ENCODE measurements at places on chromosomes 7 and 10. TPM values are rescaled to one million over a fixed set of nuclear protein-coding genes. Genes with fewer than 3 reads are reported as not detected.

PGAM2 gene
- 2.9 TPM for total RNA-seq

GRCh38 chr7:91826377-91826776, 54.1 kb downstream of the MTERF1 start:
- DNase-seq: no peak

DNA sequence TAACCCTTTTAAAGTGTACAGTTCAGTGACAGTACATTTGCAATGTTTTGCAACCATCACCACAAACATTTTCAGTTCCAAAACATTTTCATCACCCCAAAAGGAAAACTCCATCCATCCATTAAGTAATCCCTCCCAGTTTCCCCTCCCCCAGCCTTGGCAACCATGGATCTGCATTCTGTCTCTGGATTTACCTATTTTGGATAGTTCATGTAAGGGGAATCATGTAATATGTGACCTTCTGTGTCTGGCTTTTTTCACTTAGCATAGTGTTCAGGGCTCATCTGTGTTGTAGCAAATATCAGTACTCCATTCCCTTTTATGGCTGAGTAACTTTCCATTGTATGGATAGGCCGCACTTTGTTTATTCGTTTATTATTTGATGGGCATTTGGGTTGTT, 13.0 kb downstream of the PALD1 start:
- DNase-seq: no peak

DNA sequence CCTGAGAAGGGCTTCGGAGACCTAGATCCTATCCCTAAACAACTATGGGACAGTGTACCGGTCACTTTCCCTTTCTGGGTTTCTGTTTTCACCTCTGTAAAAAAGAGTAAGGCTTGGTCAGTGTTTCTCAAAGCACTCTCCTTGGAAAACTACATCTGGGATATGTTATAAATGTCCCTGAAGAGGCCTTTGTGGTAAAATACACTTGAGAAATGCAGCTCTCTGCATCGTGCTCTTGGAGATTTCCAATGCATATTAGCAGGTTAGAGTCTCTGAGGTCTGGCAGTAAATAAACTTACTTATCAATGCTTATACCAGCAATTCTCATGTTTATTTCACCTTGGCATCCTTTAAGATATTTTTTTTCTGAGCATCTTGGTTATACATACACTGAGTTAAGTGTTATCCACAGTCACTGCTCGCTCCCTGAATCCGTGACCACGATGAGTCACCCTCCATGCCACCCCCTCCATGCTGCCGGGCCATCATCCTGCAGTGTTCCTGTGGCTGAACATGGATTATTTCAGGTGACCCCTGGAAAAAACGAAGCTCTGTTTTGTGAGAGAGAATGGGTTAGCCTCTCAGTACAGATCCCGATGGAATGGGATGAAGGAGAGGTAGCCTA, 3.3 kb upstream of the TBXAS1 start:
- DNase-seq: no peak

DNA sequence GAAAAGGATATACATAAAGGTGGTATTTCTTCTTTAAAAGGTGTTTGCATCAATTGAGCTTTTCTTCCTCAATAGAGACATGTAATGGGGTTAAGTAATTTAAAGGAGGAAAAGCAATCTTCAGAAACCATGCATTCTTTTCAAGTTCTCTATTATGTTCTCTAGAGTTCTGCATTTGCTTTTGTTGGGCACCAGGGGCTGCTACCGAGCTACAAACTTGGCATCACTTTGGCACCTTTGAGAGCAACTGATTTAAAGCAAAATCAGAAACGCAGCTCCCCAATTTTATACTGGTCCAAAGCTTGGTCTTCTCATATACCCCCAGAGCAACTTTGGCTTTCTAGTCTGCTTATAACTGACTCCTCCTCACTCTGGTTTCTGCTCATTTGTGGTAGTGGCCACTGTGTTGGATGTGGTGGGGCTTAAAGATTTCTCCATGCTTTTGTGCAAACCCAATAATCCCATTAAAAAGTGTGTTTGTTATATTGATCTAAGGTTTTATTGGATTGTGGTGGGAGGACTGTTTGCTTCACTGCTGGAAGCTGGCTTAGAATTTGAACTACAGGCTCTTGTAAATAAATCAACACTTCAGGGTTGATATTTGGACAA, 712.1 kb downstream of the PHTF2 start:
- DNase-seq: no peak

DNA sequence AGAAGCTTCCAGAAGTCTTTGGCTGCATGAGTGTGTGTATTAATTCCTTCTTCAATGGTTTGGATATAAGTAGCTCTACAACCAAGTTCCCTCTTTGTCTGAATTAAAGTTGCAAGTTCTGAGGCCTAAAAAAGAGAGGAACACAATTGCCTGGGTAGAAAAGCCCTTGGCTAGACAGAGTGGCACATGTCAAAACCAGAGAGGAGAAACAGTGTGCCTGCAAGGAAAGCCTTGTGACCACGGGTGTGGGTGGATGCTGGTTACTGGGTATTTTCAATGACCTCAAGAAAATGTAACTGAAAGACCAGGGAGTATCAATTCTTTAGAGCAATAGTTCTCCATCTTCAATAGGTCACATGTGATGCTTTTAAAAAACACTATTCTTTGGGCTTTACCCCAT, 148.3 kb downstream of the SVIL start:
- DNase-seq: no peak

TMEM229A gene
- not detected for total RNA-seq

KCND2 gene
- not detected for total RNA-seq

ZNF804B gene
- not detected for total RNA-seq

DNA sequence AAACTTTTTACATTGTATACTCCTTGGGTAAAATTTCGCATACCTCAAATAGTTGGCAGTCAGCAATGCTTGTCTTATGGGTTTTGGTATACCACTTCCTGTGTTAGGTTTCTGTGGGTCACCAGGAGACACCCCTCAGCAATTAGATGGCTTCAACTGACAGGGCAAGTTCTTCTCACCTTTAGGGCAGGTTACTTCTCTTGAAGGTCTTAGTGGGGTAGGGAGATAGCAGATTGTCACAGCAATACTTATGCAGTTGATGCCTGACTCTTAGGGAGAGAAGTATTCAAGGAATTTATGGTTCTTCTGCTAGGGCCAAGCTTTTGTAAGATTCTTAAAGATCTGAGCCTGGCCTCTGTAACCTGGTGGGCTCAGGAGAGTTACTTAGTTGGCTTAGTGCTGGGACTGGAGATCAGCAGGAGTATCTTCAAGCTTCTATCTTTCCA, 42.9 kb downstream of the MKLN1 start:
- DNase-seq: peak; percentile 13

- no peak for DNase-seq
Observed at GRCh38 chr7:94451187-94451586, 56.5 kb downstream of the COL1A2 start.

DNA sequence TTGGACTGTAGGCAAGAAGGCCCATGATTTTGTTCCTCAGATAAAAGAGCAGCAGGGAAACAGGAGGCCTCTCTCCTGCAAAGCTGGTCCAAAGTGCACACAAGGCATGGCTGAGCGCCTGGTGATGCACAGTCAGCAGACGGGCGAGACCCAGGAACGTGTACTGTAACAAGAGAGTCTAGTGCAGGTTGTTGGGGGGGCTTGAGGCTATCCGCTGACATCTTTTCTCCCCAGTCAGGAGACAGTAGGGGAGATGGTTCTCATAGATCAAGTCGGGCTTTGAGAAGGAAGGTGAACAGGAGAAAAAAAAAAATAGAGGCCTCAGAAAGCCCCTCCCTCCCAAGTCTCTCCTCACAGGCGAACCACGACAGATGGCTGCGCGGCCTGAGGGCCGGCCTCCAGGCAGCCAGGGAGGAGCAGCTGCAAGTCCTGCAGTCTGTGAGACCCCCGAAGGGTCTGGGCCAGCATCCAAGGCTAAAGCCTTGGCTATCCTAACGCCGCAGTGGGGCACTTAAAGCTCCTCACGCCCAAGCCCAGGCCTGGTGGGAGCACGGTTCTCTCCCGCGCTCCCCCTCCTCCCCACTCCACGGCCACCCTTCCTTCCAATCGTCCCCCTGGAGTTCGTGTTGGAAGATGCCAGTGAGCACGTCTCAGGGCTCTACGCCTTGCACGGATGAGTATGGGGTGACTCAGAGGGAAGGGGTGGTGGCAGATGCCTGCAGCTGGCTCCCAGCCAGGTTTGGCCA, 68.3 kb downstream of the PRKAG2 start:
- no peak for DNase-seq

DNA sequence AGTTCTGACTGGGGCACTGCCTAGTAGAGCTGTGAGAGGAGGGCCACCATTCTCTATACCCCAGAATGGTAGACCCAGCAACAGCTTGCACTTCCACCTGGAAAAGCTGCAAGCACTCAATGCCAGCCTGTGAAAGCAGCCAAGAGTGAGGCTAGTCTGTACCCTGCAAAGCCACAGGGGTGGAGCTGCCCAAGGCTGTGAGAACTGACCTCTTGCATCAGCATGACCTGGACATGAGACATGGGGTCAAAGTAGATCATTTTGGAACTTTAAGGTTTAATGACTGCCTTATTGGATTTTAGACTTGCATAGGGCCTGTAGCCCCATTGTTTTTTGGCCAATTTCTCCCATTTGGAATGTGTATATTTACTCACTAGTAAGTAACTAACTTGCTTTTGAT, 206.3 kb downstream of the TPK1 start:
- no peak for DNase-seq

- DNase-seq: no peak
Observed at GRCh38 chr10:93293999-93294398, 188.1 kb downstream of the MYOF start.

DNA sequence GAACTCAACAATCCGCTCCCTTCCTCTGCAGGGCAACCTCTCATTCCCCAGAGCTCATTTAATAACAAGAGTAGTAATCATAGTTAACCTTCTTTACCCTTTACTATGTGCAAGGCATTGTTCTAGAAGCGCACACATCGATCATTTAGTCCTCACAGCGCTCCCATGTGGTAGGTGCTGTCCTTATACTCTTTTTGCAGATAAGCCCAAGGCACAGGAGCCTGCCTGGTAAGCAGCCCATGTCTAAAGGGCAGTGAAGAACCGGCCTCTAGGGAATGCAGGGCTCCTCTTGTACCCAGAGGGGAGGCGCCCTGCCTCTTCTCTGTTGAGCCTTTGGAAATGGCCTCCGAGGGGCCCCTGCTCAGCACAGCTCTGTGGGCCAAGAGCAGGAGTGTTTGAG, 14.3 kb downstream of the CHST3 start:
- DNase-seq: peak; percentile 9

DNA sequence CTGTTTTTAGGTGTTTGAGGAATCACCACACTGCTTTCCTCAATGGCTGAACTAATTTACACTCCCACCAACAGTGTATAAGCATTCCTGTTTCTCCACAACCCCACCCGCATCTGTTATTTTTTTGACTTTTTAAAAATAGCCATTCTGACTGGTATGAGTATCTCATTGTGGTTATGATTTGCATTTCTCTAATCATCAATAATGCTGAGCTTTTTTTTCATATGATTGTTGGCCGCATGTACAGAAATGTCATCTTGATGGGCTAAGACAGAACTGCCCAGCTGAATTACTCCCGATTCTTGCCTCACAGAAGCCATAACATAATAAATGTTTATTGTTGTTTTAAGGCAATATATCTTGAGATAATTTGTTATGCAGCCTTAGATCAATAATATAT, 93.1 kb upstream of the DKK1 start:
- no peak for DNase-seq

ELOVL3 gene
- not detected for total RNA-seq

DNA sequence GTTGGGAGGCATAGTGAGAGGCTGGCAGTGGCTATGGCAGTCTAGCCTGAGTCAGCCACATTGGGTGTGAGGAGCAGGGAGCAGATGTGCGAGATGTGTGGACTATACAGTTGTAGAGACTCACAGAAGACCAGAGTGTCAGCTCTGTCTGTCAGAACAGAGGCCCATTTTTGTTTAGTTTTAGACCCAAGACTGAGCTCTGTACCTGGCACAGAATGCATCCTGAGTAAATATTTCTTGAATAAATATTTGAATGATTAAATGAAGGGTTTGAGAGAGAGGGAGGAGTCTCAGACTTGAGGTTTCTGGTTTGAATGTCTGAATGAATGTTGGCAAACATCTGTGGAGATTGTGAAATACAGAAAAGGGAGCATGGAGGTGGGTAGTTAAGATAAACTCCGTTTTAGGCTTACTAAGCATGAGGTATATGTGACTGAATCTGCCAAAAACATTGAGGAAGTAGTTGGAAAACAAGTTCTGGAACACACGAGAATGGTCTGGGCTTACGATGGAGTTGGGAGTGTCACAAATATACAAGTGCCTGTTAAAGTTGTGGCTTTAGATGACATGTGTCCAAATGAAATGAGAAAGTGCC, 3.6 kb downstream of the SEC23IP start:
- DNase-seq: no peak

GRCh38 chr7:128030263-128030653, 979 bp downstream of the LRRC4 start:
- DNase-seq: no peak

TMEM213 gene
- not detected for total RNA-seq

- no peak for DNase-seq
Observed at GRCh38 chr7:21345361-21345760, 82.5 kb upstream of the SP4 start.

- DNase-seq: no peak
Observed at GRCh38 chr10:28873540-28873939, 196.2 kb downstream of the BAMBI start.

GRCh38 chr10:104897696-104898095, 256.6 kb downstream of the SORCS3 start:
- no peak for DNase-seq

GRCh38 chr10:21721000-21721665, 187.1 kb downstream of the MLLT10 start:
- DNase-seq: no peak

MMP21 gene
- 0.44 TPM for total RNA-seq

GRCh38 chr10:71131508-71132088, 80.8 kb upstream of the UNC5B start:
- DNase-seq: no peak

PTPRN2 gene
- 0.82 TPM for total RNA-seq

DNA sequence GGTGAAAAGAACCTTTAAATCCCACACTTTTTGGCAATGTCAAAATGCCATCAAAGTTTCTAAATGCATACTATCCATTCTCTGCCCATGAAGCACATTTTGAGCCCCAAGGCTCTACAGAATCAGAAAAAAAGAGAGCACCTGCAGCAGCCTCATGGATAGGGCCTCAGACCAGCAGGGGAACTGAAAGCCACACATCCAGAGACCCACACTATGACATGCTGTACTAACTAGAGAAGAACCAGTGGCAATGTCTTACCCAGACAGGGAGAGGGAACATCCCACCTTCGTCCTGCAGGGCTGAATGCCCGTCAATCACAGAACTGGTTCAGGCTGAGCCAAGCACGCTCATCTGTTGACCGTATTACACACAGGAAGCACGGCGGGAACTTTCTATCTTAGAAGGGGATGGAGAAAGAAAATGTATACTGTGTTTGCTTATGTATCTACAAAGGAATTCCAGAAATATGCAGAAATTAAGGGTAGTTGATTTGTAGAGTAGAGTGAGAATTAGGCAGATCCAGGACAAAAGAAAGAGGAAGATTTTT, 237.2 kb downstream of the GLI3 start:
- no peak for DNase-seq
